ENCODE measurements at places on chromosomes 6 and 20. TPM values are rescaled to one million over a fixed set of nuclear protein-coding genes. Genes with fewer than 3 reads are reported as not detected.

Gene TFB1M
- 7.6 TPM for total RNA-seq

Gene LY86
- 4.9 TPM for total RNA-seq

Gene TNNC2
- not detected for total RNA-seq

Gene ULBP3
- total RNA-seq = 1.7 TPM

DNA sequence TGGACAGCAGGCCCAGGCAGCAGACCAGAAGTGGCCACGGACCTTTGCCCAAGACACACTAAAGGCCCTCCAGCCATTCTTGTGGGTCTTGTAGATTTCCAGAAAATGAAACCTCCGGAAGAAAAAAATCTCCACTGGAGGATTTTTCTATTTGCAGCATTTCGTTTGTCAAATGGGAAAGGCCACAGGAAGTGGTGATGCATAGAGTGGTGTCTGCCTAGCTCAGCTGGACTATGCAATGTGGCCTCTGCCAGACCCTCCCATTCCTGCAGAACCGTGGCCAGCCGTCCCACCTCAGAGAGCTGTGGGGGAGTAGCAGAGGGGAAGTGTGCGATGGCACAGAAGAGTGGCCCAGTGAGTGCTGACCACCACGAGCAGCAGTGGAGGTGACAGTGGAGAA, 24.0 kb upstream of the INSM1 start:
- no peak for DNase-seq
- no peak overlapping the region for H3K27ac ChIP-seq
- peaks cover 16% of the 10 kb centered on the region for H3K4me1 ChIP-seq
- H3K27me3 ChIP-seq = no peaks in the 10 kb centered on the region
- no peaks in the 10 kb centered on the region for H3K36me3 ChIP-seq
- H3K4me3 ChIP-seq = no peak overlapping the region

- H3K4me1 ChIP-seq = no peaks in the 10 kb centered on the region
- no peaks in the 10 kb centered on the region for H3K27me3 ChIP-seq
- H3K27ac ChIP-seq = no peak overlapping the region
- DNase-seq = no peak
- H3K36me3 ChIP-seq = no peaks in the 10 kb centered on the region
- no peak overlapping the region for H3K4me3 ChIP-seq
Measured at GRCh38 chr6:83367104-83367503, 63.7 kb downstream of the ME1 start.

GRCh38 chr6:133551436-133551835, 310.3 kb downstream of the EYA4 start:
- no peak for DNase-seq
- no peaks in the 10 kb centered on the region for H3K36me3 ChIP-seq
- H3K4me3 ChIP-seq = no peak overlapping the region
- H3K27ac ChIP-seq = peak overlapping the region; percentile 38

- no peaks in the 10 kb centered on the region for H3K36me3 ChIP-seq
- H3K27me3 ChIP-seq = no peaks in the 10 kb centered on the region
- no peak overlapping the region for H3K27ac ChIP-seq
- H3K4me1 ChIP-seq = peaks cover 22% of the 10 kb centered on the region
- no peak overlapping the region for H3K4me3 ChIP-seq
Measured at GRCh38 chr6:169382735-169383134, 129.1 kb upstream of the THBS2 start.

GRCh38 chr6:35736253-35736894, 458 bp upstream of the ARMC12 start:
- peak overlapping the region; percentile 99 for H3K27ac ChIP-seq
- no peak overlapping the region for H3K4me3 ChIP-seq
- H3K27me3 ChIP-seq = no peaks in the 10 kb centered on the region
- peaks cover 45% of the 10 kb centered on the region for H3K4me1 ChIP-seq

GRCh38 chr6:21829126-21829525, 235.6 kb downstream of the SOX4 start:
- no peaks in the 10 kb centered on the region for H3K36me3 ChIP-seq
- H3K4me1 ChIP-seq = peaks cover 13% of the 10 kb centered on the region

GRCh38 chr6:10033223-10033829, 381.5 kb downstream of the TFAP2A start:
- no peaks in the 10 kb centered on the region for H3K4me1 ChIP-seq
- no peaks in the 10 kb centered on the region for H3K27me3 ChIP-seq
- H3K4me3 ChIP-seq = no peak overlapping the region
- no peak for DNase-seq

- no peaks in the 10 kb centered on the region for H3K36me3 ChIP-seq
- no peak overlapping the region for H3K27ac ChIP-seq
- no peak overlapping the region for H3K4me3 ChIP-seq
Measured at GRCh38 chr20:54472607-54473006, 2.8 kb upstream of the DOK5 start.

GRCh38 chr6:126447367-126447766, 107.5 kb downstream of the CENPW start:
- no peak overlapping the region for H3K4me3 ChIP-seq
- no peaks in the 10 kb centered on the region for H3K27me3 ChIP-seq
- no peaks in the 10 kb centered on the region for H3K4me1 ChIP-seq
- H3K27ac ChIP-seq = no peak overlapping the region
- no peak for DNase-seq

- H3K27me3 ChIP-seq = no peaks in the 10 kb centered on the region
- no peak overlapping the region for H3K4me3 ChIP-seq
- no peak for DNase-seq
- no peaks in the 10 kb centered on the region for H3K4me1 ChIP-seq
- no peak overlapping the region for H3K27ac ChIP-seq
- no peaks in the 10 kb centered on the region for H3K36me3 ChIP-seq
Measured at GRCh38 chr6:164570801-164571200, 738.6 kb downstream of the C6orf118 start.

DNA sequence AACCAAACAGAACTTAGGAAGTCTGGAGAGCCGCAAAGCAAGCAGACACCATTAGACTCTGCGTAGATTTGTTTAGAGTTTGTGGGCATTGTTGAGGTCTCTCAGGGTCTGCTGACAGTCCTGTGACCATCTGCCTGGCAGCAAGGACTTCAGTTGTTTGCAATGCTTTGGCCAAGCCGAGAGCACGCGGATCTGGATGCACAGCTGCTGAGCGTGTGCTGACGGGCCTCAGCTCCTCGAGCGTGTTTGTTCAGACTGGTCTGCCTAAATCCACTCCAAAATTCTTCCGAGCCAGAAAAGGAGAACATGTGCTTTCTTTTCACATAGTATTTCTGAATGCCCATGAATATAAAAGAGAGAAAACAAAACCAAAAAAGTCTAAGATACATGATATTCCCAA, 159.0 kb downstream of the ZNF217 start:
- H3K27ac ChIP-seq = no peak overlapping the region
- H3K4me3 ChIP-seq = no peak overlapping the region
- no peak for DNase-seq
- no peaks in the 10 kb centered on the region for H3K27me3 ChIP-seq
- no peaks in the 10 kb centered on the region for H3K36me3 ChIP-seq

GRCh38 chr6:135228486-135228885, 47.4 kb downstream of the MYB start:
- H3K27me3 ChIP-seq = no peaks in the 10 kb centered on the region
- H3K27ac ChIP-seq = no peak overlapping the region
- no peaks in the 10 kb centered on the region for H3K4me1 ChIP-seq

DNA sequence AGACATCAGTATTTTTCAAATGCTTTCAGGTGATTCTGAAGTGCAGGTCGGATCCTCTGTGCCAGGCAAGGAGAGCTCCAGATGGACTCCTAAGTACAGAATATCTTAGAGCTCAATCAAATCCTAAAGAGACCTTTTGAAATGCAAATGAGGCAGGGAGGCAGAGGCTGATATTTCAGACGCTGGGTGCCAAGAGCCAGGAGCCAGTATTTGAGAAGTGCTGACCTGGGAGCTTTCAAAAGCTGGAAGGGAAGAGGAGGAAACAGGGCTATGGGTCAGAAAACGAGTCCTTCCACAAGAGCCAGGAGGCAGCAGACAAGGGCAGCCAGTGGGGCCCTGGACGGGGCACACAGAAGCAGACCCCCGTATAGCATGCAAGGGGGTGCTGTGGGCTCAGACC, 46.1 kb upstream of the DSN1 start:
- peaks cover 24% of the 10 kb centered on the region for H3K4me1 ChIP-seq
- peak overlapping the region; percentile 35 for H3K27ac ChIP-seq
- H3K4me3 ChIP-seq = no peak overlapping the region
- H3K36me3 ChIP-seq = peaks cover 31% of the 10 kb centered on the region

DNA sequence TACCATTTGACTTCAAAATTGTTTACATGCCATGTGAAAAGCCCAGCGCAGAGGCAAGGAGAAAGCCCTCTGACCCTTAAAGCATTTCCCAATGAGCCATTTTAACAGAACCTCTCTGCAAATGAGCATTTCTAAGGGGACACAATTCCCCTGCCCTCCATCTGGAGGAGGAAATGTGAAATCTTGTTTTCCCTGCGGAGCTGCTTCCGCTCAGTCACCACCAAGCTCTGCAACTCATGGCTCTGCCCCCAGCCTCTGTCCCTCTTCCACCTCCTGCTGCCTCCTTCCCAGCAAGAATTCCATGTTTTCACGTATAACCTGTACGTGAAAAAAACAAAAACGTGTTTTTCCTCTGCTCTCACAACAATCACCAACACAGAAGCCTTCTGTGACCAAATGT, 12.3 kb downstream of the RIN2 start:
- DNase-seq = no peak
- no peaks in the 10 kb centered on the region for H3K27me3 ChIP-seq
- no peaks in the 10 kb centered on the region for H3K36me3 ChIP-seq

DNA sequence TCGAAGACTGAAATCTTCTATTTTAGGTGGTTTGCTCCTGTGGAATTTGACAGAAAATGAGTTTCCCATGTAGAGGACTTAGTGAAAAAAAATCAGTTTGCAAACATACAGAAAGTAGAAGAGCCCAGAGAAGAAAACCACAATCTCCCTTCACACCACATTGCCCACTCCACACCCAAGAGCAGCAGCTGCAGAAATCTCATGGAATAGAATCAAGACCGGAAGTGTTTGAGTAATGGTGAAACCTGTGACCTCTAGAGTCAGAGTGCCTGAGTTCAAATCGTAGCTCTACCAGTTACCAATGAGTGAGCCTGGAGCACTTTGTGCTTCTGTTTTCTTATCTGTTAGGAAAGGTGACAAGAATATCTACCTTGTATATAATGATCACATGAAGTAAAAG, 4.6 kb downstream of the SIRPG start:
- H3K4me3 ChIP-seq = no peak overlapping the region
- H3K27ac ChIP-seq = no peak overlapping the region
- no peaks in the 10 kb centered on the region for H3K4me1 ChIP-seq
- no peaks in the 10 kb centered on the region for H3K27me3 ChIP-seq
- no peaks in the 10 kb centered on the region for H3K36me3 ChIP-seq

DNA sequence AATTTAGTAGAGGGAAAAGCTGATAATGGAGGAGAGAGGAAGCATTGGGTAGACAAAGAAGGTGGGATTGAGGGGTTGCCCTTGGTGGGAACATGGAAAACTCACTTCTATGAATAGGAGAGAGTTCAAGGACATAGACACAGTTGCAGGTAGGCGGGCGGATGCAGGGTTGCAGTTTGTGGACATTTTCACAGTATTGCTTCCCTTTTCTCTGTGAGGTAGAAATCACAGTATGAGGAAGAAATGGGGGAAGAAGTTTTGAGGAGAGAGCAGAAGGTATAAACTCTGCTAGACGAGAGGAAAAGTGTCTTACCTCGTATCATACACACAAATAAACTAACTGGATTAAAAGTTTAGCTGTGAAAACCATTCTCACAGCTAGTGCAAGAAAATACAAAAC, 200.7 kb upstream of the ECI2 start:
- no peaks in the 10 kb centered on the region for H3K36me3 ChIP-seq
- H3K4me1 ChIP-seq = no peaks in the 10 kb centered on the region
- H3K4me3 ChIP-seq = no peak overlapping the region
- DNase-seq = no peak
- H3K27ac ChIP-seq = no peak overlapping the region
- no peaks in the 10 kb centered on the region for H3K27me3 ChIP-seq

GRCh38 chr6:33203443-33204164, 851 bp upstream of the HSD17B8 start:
- DNase-seq = no peak
- no peak overlapping the region for H3K27ac ChIP-seq
- no peaks in the 10 kb centered on the region for H3K27me3 ChIP-seq
- H3K4me1 ChIP-seq = peaks cover 68% of the 10 kb centered on the region
- no peak overlapping the region for H3K4me3 ChIP-seq
- no peaks in the 10 kb centered on the region for H3K36me3 ChIP-seq

- peak overlapping the region; percentile 22 for H3K4me3 ChIP-seq
- no peak overlapping the region for H3K27ac ChIP-seq
- no peaks in the 10 kb centered on the region for H3K4me1 ChIP-seq
- no peaks in the 10 kb centered on the region for H3K36me3 ChIP-seq
Measured at GRCh38 chr20:46174469-46175126, 56.5 kb downstream of the CD40 start.

DNA sequence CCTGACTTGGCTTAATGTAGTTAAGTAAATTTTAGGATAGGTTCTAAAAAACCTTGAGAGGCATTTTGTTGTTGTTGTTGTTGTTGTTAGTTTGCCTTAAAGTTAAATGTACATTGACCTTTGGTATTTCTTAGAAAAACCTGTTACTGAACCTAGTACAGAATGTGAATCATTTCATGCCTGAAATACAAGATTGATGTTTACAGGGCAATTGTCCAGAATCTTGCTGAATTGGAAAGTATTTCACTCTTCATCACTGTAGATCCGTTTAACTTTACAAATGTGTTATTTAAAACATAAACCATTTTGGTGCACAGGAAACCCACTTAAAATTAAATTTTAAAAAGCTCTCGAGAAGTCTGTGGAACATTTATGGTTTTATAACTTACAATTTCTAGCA, 75.0 kb downstream of the CEP57L1 start:
- H3K4me3 ChIP-seq = no peak overlapping the region
- H3K4me1 ChIP-seq = peaks cover 9% of the 10 kb centered on the region
- no peaks in the 10 kb centered on the region for H3K36me3 ChIP-seq
- no peak for DNase-seq
- no peak overlapping the region for H3K27ac ChIP-seq

DNA sequence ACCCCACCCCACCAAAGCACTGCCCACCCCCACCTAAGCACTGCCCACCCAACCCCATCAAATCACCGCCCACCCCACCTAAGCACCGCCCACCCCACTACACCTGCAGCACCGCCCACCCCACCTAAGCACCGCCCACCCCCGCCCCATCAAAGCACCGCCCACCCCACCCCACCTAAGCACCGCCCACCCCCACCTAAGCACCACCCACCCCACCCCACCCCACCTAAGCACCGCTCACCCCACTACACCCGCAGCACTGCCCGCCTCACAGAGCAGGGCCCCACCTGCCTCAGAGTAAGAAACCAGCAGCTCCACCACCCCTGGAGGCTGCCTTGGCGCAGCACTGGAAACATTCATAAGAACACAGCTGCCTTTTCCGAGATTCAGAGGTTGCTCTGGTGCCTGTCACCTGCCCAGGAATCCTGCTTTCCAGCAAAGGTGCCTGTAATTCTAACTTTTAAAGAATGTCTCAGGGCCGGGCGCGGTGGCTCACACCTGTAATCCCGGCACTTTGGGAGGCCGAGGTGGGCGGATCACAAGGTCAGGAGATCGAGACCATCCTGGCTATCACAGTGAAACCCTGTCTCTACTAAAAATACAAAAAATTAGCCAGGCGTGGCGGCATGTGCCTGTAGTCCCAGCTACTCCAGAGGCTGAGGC, 148.2 kb downstream of the BMP7 start:
- DNase-seq = no peak
- no peaks in the 10 kb centered on the region for H3K36me3 ChIP-seq
- H3K4me3 ChIP-seq = no peak overlapping the region
- no peak overlapping the region for H3K27ac ChIP-seq
- H3K27me3 ChIP-seq = no peaks in the 10 kb centered on the region

- no peaks in the 10 kb centered on the region for H3K27me3 ChIP-seq
- H3K27ac ChIP-seq = no peak overlapping the region
- H3K36me3 ChIP-seq = no peaks in the 10 kb centered on the region
- no peak overlapping the region for H3K4me3 ChIP-seq
Measured at GRCh38 chr20:25066386-25066785, 8.4 kb upstream of the ACSS1 start.

Measured in vagina (tissue), 2 donors.